ENCODE measurements at places on chromosomes 3 and 15.

DNA sequence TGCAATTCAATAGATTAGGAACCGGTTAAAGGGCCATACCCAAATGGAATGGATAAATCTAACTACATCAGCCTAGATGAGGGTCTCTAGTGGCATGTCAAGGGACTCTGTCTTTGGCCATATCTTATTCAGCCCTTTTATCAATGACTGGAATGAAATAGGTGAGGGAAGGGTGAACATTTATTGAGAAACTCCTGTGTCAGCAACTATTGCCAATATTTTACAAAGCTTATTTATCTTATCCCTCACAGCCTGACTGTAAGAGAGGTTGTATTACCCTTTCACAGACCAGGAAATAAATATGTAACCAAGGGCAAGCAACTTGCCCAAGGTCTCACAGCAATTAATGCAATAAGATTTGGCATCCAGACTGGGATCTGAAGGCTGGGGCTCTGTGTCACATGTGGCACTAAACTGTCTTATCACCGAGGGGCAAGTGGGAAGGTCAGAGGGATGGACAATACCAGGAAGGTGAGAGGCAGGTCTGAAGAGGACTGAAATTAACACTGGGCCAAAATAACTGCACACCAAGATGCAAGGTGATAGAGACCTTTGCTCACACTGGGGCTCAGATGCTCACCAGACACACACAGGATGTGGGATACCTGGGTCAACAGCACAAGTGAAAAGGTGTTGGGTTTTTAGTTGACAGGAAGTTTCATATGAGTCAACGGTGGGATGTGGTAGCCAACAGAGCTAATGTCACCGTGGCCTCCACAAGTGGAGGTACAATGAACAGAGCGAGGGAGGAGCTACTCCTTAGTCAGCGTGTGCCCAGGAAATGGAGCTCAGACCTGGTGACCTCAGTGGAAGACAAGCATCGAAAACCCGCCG is 261.3 kb downstream of the RPLP1 start:
- DNase-seq, result peak; percentile 31

DNA sequence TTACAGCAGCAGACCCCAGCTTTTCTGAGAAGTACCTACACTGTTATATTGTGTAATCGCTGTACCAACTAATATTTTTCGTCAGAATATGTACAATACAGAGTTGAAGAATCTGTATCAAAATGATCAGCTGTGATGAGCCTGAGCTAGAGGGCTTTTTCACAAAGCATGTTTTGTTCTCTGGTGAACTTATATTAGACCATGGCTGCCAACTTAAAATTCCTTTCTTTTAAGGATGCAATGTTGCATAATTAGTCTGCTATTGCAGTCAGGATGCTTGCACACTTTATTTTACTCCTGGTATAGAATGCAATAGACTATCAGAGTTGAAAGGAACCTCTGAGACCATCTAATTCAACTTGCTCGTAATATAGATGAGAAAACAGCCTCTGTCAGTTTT is 127.8 kb downstream of the RBMS3 start:
- DNase-seq, result no peak

- DNase-seq, result no peak
Measured at GRCh38 chr3:60514085-60514649, 737.1 kb downstream of the FHIT start.

- no peak for DNase-seq
Measured at GRCh38 chr3:55870594-55870993, 383.5 kb upstream of the WNT5A start.

DNA sequence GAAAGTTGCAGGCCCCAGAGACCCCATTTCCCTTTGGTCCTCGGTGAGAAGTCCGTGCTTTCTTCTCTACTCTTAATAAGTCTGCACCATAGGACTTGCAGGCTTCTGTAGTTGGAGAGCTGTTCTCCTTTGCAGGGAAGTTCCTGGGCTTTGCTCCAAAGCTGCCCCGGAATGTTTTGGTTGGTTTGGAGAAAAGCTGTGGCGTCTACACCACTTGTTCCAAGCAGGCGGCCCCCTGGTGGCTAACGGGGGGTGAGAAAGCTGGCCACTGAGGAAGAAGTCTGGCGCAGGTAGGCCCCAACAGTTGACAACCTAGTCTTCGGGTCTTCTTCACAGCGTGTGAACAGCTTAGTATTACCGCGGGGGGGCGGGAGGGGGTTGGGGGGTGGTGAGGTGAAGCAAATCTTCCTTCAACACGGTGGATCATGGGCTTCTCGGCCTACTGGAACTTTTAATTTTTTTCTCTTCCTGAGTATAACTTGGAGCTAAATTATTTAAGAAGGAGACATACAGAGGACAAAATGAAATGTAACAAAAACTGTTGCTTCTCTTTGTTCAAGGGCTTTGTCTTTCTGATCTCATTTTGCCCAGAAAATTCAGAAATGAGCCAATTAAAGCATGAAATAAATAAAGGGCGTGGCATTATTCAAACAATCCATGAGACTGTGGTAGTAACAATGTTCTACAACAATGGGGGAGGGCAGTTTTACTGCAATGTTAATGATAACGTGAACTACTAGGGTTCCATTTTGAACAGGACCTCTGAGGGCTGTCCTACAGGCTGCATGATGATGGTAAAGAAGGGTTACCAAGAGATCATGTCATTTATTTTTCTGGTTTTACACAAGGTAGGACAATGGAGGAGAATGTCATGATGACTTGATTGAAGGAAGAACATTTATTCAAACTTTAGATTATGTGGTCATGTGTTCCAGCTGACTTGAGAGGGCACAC is 2.2 kb upstream of the THRB start:
- no peak for DNase-seq

DNA sequence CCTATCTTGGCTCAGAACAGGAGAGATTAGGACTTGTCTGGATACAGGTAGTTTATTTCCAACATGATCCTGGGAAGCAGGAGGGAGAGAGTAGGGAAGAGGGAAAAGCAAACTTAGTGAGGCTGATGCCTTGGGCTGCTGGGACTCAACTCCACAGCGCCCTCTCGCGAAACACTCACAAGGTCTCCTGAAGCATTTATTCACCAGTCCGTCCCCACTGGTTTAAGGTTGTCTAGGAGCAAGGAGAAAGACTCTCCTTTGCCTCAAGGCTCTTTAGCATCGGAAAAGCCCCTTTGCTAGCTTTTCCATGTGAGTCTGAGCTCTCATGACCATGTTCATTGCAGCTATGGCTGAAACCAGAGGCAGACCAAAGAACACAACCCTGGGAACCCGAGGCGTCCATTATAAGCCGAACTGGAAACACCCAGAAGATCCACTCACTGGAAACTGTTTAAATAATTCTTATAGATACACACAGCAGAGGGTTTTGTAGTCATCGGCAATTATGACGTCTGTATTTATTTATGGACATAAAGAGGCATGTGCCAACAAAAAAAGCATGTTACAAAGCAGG is 244.5 kb downstream of the CD47 start:
- DNase-seq, result no peak

- no peak for DNase-seq
Measured at GRCh38 chr3:106386050-106386449, 517.2 kb upstream of the CBLB start.

GRCh38 chr15:86080302-86080701 is 631 bp downstream of the AGBL1 start:
- no peak for DNase-seq

DNA sequence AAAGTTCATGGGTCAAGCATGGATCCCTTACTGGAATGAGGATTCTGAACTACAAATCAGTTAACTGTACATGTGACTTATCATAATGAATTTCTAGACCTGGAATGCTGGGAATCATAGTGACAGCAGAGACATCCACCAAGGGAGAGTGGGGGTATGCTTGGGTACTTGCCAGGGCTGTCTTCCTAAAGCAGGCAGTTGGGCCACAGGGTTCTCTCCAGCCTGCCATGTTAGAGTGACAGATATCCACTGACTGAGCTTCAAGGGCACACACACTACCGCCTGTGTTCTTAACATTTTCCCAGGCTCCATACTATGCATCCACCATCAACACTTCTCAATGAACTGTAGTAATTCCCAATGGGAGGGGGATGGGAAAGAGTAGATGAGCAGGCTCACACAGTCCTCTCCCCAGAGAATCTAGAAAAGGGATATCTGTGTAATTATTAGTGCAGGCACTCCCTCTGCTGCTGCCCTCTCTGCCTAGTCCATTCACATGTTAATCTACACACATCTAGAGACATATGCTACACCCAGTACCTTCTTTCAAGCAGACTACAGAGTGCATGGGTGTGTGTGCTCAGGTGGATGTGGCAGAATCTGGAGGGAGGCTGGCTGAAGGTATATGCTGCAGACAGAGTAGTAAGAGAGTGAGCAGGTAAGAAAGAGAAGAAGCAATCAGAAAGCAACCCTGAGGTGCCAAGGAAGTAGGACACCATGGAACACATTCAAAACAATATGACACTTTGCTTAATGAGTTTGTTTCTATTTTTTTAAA is 3.7 kb downstream of the FSTL1 start:
- no peak for DNase-seq

DNA sequence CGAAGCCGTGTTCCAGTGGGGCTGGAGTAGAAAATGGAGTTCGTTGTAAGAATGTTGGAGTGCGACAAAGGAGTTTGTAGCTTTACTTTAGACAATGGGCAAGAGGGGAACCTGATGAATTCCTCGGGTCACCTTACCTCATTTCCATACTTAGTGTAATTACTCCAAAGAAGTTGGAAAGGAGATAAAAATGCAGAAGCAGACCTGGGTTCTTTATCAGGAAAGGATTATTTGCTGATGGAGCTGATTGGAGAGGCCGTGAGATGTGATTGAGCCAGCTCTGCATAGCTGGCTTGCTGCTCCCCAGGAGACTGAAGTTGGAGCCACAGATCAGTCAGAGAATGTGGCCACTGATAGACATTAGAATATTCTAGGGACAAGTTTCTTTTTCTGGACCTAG is 33.4 kb upstream of the TBL1XR1 start:
- no peak for DNase-seq

GRCh38 chr3:3038201-3038991 is 71.8 kb downstream of the IL5RA start:
- DNase-seq, result no peak

DNA sequence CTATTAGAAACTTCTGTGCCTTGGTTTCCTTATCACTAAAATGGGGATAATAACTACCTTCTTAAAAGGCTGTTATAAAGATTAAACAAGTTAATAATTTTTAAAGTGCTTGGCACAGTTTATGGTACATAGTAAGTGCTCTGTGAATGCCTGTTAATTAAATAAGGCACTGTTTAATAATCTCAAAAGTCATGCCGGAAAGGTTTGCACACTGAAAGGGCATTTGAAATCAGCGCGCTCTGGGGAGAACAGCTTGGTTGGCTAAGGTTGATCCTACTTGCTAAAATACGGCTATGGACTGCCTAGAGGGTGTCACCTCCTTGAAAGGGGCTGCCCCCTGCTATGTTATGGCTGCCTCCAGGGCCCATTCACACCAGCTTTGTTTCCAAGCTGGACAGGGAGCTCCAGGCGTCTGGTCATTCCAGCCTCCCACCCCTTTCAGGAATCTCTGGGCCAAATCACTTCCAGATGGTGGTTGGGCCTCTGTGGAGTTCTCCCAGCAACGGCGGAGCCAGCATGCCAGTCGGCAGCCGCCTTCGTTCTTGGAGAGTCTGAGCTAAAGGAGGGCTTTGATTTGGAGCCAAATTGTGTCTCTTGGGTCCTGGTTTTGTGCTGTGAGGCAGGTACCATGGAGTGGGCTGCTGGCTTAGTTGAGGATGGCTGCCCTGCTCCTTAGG is 5.9 kb downstream of the FLNB start:
- DNase-seq, result no peak

- DNase-seq, result no peak
Measured at GRCh38 chr3:100844063-100844936, 135.0 kb downstream of the TFG start.

DNA sequence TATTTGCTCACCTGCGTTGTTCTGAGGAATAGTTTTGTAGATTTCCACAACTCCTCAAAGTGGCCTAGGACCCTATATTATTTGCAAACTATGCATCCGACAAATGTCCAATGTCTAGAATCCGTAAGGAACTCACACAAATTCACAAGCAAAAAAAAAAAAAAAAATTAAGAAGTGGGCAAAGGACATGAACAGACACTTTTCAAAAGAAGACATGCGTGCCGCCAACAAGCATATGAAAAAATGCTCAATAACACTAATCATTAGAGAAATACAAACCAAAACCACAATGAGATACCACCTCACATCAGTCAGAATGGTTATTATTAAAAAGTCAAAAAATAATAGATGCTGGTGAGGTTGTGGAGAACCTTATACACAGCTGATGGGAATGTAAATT is 398.5 kb upstream of the PROK2 start:
- no peak for DNase-seq

GRCh38 chr15:80507638-80508316 is 103.6 kb downstream of the ARNT2 start:
- DNase-seq, result no peak

- DNase-seq, result no peak
Measured at GRCh38 chr3:39176025-39176714, 16.2 kb downstream of the XIRP1 start.

GRCh38 chr3:16385151-16385550 is 120.1 kb downstream of the OXNAD1 start:
- no peak for DNase-seq

DNA sequence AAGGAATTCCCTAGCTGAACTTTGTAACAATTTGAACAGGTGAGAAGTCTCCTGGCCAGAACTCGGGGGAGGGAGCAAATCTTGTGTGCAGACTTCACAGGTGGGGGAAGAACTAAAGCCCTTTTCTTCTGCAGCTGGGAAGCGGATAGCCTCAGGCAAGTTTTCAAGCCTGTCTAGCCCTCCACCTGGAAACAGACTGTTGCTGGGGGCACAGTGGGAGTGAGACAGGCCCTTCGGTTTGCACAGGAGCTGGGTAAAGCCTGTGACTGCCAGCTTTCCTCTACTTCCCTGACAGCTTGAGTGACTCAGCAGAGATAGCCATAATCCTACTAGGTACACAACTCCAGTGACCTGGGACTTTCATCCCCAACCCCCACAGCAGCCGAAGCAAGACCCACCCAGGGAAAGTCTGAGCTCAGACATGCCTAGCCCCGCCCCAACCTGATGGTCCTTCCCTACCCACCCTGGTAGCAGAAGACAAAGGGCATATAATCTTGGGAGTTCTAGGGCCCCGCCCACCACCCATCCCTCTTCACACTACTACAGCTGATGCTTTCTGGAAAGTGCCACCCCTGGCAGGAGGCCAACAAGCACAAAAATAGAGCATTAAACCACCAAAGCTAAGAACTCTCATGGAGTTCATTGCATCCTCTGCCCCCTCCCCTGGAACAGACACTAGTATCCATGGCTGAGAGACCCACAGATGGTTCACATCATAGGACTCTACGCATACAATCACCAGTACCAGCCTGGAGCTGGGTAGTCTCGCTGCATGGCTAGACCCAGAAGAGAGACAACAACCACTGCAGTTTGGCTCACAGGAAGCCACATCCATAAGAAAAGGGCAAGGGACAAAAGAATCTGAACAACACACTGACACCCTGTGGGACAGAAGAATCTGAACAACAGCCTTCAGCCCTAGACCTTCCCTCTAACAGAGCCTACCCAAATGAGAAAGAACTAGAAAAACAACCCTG is 479.0 kb downstream of the RAP2B start:
- no peak for DNase-seq

GRCh38 chr3:76310667-76311066 is 525.3 kb upstream of the ZNF717 start:
- no peak for DNase-seq

Data from stimulated activated CD8-positive, alpha-beta memory T cell treated with anti-CD3 and anti-CD28 coated beads, Interleukin-7, amount 100 ng/mL, for 1 hour (primary cell).